ENCODE measurements at places on chromosomes 3 and 15.

- DNase-seq = no peak
These were observed 410.6 kb upstream of the WNT5A start for GRCh38 chr3:55897573-55898224.

DNA sequence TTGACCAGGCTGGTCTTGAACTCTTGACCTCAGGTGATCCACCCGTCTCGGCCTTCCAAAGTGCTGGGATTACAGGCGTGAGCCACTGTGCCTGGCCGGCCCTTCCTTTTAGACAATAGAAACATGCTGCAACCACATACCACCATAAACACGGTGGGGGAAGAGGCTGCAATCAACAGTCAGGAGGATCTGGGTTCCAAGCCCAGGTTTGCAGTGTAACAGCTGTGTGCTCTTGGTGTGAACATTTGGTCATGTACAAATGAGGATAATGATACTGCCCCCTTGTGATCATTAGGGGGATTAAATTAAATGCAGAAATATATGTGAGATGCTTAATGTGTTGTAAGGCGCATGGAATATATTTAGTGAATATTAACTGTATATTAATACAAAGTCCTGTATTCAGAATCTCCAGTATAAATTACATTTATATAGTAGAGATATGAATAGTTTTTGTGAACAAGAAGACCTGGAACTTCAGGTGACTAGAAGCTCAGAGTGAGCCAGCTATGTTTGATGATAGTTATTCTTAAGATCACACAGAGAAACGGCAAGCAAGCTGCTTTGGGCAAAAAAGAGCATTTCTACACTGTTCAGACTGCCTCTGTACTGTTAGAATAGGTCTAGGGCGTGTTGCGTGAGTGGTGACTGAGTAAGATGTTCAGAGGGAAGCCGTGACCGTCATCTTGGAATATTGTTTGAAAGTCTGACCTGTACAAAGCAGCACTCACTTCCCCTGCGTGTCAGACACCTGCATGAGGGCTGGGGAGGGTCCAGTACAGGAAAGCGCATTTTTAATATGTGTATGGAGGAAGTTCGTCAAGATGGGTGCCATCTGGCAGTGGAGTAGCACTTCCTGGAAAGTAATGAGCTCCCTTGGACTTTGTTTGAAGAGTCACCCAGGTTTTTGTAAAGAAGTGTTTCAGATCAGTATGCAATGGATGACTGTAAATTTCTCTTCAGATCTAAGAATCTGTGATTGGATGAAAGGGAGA, 125.8 kb downstream of the PGPEP1L start:
- peak; percentile 46 for DNase-seq

GRCh38 chr3:61154457-61155198, 96.6 kb downstream of the FHIT start:
- DNase-seq = no peak

- no peak for DNase-seq
These were observed 13.3 kb downstream of the RARB start for GRCh38 chr3:25441234-25441856.

DNA sequence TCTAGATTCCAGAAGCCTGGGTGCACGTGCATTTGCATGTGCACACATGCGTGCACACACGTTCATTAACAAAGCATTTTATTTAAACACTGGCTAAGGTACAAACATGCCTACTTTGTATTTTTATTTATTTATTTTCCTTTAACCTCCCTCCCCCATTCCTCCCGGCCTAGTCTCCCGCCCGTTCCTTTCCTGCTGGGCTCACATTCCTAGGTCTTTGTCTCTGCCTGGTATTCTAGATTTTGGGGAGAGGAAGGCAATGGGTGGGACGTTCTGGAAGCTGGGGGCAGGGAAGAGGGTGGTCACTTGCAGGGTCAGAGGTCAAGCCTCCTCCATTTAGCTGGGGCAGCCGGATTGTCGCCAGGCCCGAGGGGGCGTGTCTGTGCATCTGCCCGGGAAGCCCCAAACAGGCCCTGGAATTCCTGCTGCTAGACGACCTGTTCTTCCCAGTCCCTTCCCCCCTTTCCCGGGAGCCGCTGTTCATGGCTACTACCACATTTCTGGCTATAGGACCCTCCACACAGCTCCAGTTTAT, 51.8 kb downstream of the TRIM71 start:
- no peak for DNase-seq

GRCh38 chr3:140015741-140016140, 80.8 kb downstream of the CLSTN2 start:
- no peak for DNase-seq

- peak; percentile 27 for DNase-seq
These were observed 138.3 kb upstream of the ABHD17C start for GRCh38 chr15:80556694-80557367.

DNA sequence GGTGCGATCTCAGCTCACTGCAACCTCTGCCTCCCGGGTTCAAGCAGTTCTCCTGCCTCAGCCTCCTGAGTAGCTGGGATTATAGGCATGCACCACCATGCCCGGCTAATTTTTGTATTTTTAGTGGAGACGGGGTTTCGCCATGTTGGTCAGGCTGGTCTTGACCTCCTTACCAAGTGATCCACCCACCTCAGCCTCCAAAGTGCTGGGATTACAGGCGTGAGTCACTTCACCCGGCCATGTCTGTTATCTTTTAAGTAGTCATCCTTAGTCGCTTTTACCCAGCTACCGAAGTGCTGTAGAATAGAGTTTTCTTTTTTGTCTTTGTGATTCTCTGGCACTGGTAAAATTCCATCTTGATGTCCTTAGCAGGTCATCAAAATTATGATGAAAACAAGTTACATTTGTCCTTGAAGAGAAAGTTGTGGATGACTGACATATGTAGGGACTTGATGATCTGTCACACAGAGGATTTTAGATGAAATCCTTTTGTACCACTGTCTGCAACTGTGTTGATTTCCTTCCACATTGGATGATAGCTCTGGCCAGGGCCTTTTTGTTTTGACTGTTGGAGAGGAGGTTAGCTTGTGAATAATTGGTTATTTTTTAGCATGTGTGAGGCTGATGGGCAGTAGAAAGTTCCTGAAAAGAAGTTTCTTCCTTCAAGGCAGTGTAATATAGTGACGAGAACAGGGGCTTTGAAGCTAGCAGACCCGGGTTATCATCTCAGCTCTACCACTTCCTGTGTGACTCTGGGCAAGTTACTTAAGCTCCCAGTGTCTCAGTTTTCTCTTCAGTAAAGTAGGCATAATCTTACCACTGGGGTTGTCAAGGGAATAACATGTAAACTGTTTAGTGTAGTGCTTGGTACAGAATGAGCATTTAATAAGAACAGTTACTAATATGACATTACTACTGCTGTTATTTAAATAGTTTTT, 18.8 kb downstream of the ATG7 start:
- DNase-seq = no peak

GRCh38 chr15:42602501-42602900, 27.1 kb downstream of the STARD9 start:
- no peak for DNase-seq

GRCh38 chr3:127222163-127222562, 29.2 kb downstream of the PRR23E start:
- DNase-seq = no peak

DNA sequence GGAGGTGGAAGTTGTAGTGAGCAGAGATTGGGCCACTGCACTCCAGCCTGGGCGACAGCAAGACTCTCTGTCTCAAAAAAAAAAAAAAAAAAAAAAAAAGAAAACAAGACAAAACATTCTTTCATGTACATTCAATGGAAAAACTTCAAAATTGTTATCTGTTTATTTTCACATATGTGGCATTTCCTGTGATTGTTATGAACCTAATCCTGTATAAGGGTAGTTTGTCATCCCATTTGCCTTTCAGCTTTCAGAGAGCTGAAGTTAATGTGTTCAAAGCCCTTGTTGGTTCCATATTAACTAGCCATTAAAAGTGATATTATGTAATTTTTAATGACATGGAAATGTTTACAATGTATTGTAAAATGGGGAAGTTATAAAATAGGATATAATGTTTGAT, 17.3 kb upstream of the NCK1 start:
- DNase-seq = no peak

- DNase-seq = peak; percentile 91
These were observed 183.1 kb downstream of the CHST2 start for GRCh38 chr3:143302638-143303171.

- no peak for DNase-seq
These were observed 188.9 kb downstream of the FMN1 start for GRCh38 chr15:33005582-33005981.

DNA sequence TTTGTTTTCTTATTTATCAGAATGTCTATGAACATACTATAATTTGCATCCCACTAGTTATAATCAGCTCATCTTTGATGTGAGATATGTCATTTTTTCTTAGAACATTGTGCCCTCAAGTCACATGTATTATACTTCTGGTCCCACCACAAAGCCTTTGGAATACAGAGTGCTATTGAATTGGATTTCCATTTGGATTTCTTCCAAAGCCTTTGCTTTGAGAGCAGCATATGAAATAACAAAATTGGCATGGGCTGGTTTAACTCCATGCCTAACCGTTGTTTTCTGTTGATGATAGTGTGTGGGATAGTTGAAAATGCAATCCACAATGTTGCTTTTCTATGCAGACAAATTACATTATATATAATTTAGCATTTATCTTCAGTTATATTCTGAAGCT, 284.5 kb upstream of the PLSCR5 start:
- DNase-seq = no peak

- DNase-seq = no peak
These were observed 22.9 kb downstream of the MRAS start for GRCh38 chr3:138371070-138371965.

DNA sequence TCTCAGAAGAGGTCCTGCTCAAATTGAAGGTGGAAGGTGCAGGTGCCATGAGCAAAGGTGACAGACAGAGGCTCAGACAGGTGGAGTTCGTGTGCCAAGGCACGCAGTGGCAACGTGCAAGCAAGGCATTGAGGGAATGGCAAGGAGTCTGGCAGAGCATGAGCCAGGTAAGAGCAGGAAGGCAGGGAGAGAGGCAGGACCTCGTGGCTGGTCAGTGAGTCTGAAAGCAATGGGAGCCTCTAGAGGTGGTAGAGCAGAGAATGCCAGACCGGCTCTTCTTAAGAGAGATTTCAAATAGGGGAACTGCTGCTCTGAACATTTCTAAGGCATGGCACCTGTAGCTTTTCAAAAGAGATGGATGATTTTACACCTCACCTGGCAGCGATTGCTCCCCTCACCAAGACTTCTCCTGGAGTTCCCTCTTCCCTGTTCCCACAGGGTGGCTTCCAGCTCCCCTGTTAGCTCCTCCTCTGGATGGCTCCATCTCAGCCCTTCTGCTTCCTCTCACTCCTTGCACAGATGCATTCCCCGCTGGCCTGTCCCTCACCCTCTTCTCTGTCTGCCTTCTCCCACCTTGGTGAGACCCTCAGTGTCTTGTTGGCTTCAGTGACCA, 2.7 kb downstream of the MYO5C start:
- no peak for DNase-seq

DNA sequence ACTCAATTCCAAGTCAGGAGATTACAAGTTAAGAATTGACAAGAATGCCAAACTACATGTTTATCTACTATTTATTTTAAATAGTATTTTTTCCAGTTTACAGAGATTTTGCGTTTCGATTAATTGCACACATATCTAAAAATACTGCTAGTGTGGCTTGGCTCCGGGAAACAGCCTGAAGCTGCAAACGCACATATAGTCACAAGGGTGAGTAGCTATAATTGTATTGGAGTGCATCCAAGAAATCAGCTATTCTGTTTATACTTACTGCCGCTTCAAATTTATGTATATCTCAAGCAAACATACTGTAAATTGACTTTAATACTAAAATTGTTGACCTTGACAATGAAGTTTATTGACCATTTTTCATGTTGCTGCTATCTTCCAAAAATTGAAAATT, 77.0 kb upstream of the PLSCR5 start:
- no peak for DNase-seq

GRCh38 chr15:75704618-75705017, 8.0 kb downstream of the CSPG4 start:
- DNase-seq = no peak

- DNase-seq = no peak
These were observed 18.4 kb upstream of the LYZL4 start for GRCh38 chr3:42428830-42429229.

DNA sequence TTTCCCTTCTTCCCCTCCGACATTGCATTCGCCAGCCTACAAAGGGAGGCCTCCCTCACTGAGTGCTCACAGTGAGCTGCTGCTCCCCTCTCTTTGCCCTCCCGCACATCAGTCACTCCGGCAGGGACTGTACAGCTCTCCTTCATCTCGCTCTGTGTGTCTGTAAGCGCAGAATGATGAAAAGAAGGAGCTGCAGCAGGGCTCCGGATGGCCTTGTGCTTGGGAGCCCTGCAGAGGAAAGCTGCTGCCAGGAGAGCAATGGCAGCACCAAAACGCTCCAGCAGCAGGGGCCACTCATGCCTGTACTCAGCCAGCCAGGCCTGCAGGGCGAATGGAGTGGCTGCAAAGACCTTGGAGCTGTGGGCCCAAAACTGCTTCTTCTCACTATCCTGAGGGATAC, 107.0 kb upstream of the NSMCE3 start:
- DNase-seq = no peak

DNA sequence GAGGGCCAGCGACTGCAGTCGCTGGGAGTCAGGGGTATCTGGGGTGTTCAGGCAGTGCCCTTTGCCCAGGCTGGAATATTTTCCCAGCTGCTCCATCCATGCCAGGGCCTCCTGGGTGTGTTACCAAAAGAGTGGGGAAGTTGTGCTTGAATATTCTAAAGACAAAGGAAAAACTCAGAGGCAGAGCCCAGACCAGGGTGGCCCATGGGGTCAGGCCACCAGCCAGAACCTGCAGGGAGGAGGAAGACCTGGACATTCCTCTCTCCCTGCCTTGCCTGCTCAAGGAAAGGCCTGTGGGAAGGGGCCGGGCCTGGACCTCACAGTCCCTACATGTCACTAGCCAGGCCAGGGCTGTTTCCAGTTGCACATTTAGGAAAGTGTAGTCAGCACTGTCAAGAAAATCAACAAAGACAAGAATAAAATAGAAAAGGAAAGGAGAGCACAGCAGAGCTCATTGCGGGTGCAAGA, 16.0 kb upstream of the KLF15 start:
- DNase-seq = no peak

- no peak for DNase-seq
These were observed 14.9 kb downstream of the C3orf18 start for GRCh38 chr3:50552598-50552997.

DNA sequence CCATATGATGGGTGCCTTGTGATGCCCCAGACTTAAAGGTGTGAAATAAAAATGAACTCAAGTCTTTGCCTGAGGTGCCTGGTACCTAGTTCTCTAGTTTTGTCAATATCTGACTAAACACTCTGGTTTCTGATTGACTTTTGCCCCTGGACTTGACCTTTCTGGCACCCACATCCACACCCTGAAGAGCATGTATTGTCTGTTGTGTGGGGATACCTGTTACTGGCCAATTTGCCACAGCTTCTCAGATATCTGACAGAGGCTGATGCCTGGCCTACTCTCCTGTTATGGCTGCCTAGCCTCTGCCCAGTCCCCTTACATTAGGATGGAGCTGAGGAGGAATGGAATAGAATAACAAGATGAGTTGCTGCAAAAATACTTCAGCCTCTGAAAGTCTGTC, 3.6 kb downstream of the ZBTB38 start:
- DNase-seq = no peak

DNA sequence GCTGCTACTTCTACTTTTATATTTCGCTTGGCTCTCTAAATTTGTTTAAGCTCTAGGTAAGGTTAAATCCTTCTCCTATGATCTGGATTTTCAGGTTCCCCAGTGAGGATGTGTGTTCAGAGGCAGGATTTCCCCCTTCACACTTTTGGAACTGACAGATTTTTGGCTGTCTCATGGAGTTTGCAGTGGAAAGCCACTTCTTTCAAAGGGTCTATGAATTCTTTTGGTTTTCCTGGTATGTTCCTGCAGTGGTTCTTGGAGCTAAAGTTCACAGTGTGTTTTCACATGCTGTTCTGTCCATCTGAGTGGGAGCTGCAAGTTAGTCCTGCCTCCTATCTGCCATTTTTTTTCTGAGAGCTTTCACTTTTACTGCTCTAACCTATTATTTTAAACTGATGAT, 21.6 kb upstream of the TIGIT start:
- no peak for DNase-seq

Measured in AG08395 (cell line).